ENCODE measurements at places on chromosomes 6 and 20.

DNA sequence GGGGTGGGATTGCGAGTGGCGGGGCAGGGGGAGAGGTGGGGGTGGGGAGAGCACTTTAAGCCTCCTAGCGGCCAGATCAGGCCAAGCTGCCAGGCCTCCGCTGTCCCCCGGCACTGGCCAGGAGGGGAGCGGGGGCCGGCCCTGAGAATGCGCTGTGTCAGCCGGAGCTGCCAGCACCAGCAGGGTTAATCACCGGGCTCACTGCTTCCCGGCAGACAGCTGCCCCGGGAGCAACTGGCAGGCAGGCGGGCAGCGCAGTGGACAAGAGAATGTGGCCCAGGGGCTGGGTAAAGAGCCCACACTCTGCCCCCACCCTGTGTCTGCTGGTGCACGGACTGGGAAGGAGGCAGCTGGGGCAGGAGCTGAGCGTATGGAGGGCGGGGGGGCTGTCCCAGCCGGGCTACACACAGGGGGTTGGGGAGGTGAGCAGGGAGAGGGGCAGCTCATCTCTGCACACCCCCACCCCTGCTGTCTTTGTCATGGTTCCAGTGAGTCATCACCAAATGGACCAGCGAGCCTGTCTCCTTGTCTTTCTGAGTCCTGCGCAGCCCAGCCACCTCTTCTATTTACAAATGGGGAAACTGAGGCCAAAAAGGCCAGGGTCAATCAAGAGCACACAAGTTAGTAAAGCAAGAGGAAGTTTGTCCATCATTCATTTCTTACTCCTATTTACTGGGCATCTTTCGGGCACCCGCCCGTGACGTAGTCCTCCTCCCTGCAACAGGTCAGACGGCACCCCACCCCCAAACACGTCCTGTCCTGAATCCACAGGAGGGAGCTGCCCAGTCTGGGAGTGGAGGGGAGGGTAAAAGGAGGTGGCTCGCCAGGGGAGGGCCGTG is 2.1 kb upstream of the LAMA5 start:
- DNase-seq: no peak

DNA sequence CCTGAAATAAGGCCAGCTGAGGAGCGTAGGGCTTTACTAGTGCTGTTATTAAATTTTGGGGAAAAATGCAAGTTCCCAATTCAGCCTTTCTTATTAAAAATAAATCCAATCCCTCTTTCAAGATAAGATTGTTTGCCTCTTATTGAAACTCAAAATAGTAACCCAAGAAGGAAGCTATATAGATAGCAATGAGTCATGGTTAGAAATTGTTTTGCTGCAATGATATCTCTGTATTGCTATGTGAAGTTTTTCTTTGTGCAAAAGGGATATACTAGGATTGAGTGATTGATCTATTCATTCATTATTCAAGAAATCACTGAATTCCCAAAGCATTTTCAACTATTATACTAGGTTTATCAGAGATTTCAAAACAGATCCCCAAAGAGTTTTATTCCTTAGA is 93.0 kb upstream of the HDAC2 start:
- DNase-seq: no peak

- DNase-seq: no peak
Observed at GRCh38 chr6:30231067-30231466, 17.9 kb upstream of the TRIM26 start.

DNA sequence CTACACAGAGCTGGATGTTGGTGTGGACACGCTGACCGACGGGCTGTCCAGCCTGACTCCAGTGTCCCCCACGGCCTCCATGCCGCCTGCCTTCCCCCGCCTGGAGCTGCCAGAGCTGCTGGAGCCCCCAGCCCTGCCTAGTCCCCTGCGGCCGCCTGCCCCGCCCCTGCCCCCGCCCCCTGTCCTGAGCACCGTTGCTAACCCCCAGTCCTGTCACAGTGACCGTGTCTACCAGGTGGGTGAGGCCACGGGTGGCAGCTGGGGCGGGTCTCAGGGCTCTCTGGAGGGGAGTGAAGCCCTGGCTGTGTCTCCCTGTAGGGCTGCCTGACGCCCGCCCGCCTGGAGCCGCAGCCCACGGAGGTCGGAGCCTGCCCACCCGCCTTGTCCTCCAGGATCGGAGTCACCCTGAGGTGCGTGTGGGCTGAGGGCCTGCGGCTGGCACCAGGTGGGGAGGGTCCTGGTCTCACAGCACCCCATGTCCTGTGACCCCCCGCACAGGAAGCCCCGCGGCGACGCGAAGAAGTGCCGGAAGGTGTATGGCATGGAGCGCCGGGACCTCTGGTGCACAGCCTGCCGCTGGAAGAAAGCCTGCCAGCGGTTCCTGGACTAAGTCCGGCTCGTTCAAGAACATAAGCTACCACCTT is 2.9 kb downstream of the SLC2A4RG start:
- DNase-seq: no peak

GRCh38 chr6:1792989-1793388 is 183.3 kb downstream of the FOXC1 start:
- no peak for DNase-seq
